ENCODE measurements at places on chromosomes 7 and 10. TPM values are rescaled to one million over a fixed set of nuclear protein-coding genes. Genes with fewer than 3 reads are reported as not detected.

Gene TSPAN12
- polyA plus RNA-seq = 169 TPM

Gene ZPBP
- 0.14 TPM for polyA plus RNA-seq

Gene FRMPD2
- 0.60 TPM for polyA plus RNA-seq

Gene NPY
- 1.1 TPM for polyA plus RNA-seq
